ENCODE measurements at places on chromosomes 13 and 19. TPM values are rescaled to one million over a fixed set of nuclear protein-coding genes. Genes with fewer than 3 reads are reported as not detected.

The PPP1R13L gene
- 13.2 TPM for total RNA-seq

The WASF3 gene
- 13.0 TPM for total RNA-seq

DNA sequence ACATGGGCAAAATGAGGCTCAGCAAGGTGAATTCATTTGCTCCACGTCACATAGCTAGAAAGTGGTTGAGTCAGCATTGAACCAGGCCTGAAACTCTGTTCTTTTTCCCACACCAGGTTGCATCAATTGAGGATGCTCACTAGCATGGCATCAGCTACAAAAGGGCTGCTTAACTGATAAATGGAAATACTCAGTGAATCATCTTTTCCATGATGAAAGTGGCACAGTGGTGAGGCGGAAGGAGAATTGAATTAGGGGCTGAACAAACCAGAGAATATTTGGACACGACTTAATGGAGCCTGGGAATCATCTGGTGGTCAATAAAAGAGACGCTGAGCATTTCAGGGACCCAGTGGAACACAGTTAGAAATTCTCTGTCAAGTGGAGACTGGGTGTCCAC lies 320.1 kb upstream of the MAB21L1 start:
- H3K4me1 ChIP-seq, result no peaks in the 10 kb centered on the region
- DNase-seq, result no peak
- H3K36me3 ChIP-seq, result no peaks in the 10 kb centered on the region
- peaks cover 1% of the 10 kb centered on the region for H3K27me3 ChIP-seq
- H3K4me3 ChIP-seq, result no peak overlapping the region
- no peak overlapping the region for H3K27ac ChIP-seq

GRCh38 chr13:98240135-98240534 lies 63.1 kb upstream of the RNF113B start:
- H3K36me3 ChIP-seq, result peaks cover 9% of the 10 kb centered on the region
- no peak overlapping the region for H3K4me3 ChIP-seq
- peaks cover 11% of the 10 kb centered on the region for H3K27me3 ChIP-seq
- DNase-seq, result no peak

DNA sequence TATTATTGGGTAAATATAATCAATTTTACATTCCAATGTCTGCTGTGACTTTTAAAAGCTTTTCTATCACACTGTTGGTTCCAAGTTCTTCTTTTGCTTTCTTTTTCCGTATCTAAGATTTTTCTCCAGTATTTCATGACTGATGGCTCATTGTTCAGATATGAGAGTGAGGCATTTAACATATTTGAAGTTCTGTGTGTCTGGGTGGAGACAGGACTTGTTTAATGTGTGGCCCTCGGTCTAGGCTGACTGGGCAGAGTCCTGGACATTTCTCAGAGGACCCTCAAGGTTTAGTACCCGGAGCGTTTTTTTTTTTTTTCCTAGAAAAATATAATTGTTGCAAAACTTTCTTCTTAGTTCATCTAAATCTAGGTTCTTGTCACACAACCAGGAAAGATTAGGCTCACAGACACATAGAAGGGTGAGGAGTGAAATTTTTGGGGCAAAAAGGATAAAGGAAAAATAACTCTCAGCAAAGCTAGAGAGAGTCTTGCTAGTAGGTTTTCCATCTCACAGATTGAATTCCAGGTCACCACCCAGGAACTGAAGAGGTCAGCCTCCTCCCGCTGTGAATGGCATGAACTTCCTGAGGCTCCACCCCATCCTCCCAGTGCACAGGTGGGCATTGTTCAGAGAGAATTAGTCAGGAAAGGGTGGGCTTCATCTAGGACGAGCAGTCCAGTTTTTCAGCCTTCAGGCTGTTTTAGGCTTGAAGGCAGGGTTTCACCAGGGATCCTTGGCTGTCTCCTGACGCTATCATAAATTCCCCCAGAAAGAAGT lies 1002.4 kb upstream of the PCDH9 start:
- no peak overlapping the region for H3K27ac ChIP-seq
- H3K4me3 ChIP-seq, result no peak overlapping the region
- no peaks in the 10 kb centered on the region for H3K4me1 ChIP-seq
- H3K27me3 ChIP-seq, result no peaks in the 10 kb centered on the region
- H3K36me3 ChIP-seq, result no peaks in the 10 kb centered on the region
- DNase-seq, result no peak

DNA sequence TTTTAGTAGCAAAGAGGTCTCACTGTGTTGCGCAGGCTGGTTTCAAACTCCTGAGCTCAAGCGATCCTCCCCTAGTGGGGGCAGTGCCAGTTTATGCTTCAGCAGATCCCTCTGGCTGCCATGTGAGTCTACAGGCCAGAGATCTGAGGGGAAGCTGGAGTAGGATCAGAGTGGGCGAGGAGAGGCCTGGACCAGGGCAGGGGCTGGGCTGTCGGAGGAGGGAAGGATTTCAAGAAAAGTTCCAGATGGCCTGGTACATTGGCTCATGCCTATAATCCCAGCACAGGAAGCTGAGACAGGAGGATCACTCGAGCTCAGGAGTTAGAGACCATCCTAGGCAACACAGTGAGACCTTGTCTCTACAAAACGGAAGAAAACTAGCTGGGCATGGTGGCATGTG lies 9.8 kb downstream of the DHX34 start:
- no peak overlapping the region for H3K4me3 ChIP-seq
- H3K27ac ChIP-seq, result no peak overlapping the region
- H3K36me3 ChIP-seq, result peaks cover 37% of the 10 kb centered on the region
- DNase-seq, result no peak
- peaks cover 4% of the 10 kb centered on the region for H3K27me3 ChIP-seq

- no peak for DNase-seq
- no peak overlapping the region for H3K27ac ChIP-seq
- H3K4me1 ChIP-seq, result peaks cover 30% of the 10 kb centered on the region
- H3K36me3 ChIP-seq, result peaks cover 4% of the 10 kb centered on the region
- H3K27me3 ChIP-seq, result peaks cover 8% of the 10 kb centered on the region
Observed at GRCh38 chr13:102692491-102692826, 2.4 kb downstream of the METTL21C start.

DNA sequence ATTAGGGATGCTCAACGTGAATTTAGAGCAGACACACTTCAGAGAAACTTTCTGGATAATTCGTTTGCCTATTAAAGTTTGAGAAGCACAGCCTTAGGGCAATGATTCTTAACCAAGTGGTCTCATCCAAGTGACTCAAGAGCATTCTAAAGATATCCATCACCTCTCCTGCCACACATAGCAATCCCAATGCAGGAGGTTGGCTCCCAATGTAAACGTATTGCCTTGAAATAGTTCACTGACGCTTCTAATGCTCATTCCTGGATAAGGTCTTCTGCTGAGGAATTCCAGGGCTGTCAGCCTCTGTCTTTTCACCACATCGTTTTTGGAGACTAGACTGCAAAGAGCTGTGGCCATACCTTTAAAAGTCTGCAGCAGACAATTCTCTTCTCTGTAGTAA lies 279.8 kb upstream of the DACH1 start:
- DNase-seq, result no peak
- H3K4me3 ChIP-seq, result no peak overlapping the region
- H3K36me3 ChIP-seq, result no peaks in the 10 kb centered on the region
- peaks cover 3% of the 10 kb centered on the region for H3K27me3 ChIP-seq
- H3K4me1 ChIP-seq, result no peaks in the 10 kb centered on the region

Data from endothelial cell (in vitro differentiated cells).